Activated naive CD8-positive, alpha-beta T cell treated with anti-CD3 and anti-CD28 coated beads, Interleukin-2, amount 10 ng/mL, durations not matched to agents 7 days and 5 days (primary cell): ENCODE measurements at places on chromosomes 16 and 17.

DNA sequence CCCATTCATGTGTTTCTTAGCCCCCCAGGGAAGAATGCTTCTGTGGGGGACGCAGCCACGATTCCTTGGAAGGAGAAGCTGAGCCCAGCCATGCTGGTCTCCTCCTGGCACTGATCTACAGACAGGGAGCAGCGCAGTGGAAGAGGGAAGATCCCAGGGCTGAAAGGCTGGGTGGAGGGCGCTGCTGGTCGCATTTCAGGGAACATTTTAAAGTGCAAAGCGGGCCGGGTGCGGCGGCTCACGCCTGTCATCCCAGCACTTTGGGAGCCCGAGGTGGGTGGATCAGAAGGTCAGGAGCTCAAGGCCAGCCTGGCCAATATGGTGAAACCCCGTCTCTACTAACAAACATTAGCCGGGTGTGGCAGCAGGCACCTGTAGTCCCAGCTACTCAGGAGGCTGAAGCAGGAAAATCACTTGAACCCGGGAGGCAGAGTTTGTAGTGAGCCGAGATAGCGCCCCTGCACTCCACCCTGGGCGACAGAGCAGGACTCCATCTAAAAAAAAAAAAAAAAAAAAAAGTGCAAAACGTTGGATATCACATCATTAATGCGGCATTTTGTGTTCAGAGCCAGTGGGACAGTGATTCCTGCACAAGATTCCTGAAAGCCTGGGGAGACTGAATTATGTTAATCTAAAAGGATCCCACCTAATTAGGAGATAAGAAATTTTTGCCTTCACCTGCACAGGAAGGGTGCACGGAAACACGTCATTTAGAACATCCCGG lies 558 bp upstream of the CHMP6 start:
- DNase-seq = peak; percentile 38

DNA sequence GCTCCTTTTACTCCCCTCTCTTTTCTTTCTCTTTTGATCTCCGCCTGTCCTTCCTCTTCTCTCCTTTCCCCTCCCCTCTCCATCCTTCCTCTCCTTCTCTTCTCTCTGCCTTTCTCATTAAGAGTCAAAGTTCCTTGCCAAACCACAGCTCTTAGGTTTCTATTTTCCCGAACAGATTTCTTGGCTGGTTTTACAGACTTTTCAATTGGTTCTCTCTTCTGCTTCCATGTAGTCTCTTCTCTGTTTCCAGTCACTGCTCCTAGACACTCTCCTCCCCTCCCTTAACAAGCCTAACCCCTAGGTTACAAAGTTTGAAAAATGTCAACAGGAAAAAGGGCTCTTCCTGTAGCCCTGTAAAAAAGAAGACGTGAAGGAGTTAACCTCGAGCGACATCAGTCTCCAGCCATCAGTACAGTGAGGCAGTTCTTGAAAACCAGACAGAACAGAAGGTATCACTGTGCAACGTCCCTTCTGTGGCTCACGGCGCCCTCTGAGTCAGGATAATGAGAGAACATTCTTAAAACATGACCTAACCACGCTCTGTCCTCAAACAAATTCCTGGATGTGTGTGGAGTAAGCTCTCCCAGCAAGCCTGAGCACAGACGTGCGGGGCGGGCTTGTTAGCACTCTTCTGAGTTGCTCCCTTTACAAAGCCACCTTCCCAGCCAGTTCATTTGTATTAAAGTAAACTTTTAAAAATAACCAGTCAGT lies 11.6 kb upstream of the MARCHF10 start:
- DNase-seq = no peak

DNA sequence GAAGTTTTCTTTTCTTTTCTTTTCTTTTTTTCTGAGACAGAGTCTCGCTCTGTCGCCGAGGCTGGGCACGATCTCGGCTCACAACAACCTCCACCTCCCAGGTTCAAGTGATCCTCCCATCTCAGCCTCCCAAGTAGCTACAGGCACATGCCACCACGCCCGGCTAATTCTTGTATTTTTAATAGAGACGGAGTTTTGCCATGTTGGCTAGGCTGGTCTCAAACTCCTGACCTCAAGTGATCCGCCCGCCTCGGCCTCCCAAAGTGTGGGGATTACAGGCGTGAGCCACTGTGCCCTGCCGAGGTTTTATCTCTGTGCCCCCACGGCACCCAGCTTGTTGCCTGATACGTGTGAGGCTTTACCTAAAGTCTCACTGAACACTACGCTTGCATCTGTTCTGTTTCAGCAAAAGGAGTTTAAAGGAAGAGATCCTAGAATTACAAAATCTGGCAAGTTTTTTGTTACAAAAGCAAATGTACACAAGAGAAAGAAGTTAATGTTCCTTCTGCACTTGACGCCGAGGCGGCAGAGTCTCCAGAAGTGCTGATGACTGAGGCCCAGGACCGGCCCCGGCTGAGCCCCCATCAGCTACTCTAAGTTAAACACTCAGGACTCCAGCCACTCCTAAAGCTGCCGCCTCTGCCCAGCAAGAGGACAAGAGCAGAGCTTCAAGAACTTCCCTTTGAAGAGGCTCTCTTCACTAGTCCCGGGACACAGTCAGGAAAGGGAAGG lies 9.2 kb downstream of the ABCA3 start:
- DNase-seq = no peak

DNA sequence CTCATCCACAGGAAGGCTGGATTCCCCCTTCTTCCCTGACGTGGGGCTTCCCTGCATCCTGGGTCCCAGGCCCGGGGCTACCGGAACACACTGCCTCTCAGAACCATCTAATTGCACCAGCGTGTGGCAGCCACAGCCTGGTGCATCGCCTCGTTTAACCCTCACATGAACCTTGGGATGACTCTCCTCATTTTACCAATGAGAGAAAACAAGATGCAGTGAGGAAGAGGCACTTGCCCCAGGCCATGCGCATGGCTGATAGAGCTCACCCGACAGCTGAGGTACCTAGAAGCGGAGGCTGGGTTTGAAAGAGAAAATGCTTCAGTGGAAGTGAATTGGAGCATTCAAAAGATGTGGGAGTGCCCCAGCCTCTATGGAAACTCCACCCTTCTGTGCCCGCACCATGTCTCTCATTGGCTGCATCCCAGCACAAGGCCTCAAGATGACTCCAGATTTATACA lies 162.3 kb downstream of the KATNIP start:
- no peak for DNase-seq

- DNase-seq = peak; percentile 53
Measured at GRCh38 chr16:88705076-88705684, 1.0 kb downstream of the RNF166 start.

GRCh38 chr16:53084746-53085334 lies 30.0 kb downstream of the CHD9 start:
- no peak for DNase-seq

DNA sequence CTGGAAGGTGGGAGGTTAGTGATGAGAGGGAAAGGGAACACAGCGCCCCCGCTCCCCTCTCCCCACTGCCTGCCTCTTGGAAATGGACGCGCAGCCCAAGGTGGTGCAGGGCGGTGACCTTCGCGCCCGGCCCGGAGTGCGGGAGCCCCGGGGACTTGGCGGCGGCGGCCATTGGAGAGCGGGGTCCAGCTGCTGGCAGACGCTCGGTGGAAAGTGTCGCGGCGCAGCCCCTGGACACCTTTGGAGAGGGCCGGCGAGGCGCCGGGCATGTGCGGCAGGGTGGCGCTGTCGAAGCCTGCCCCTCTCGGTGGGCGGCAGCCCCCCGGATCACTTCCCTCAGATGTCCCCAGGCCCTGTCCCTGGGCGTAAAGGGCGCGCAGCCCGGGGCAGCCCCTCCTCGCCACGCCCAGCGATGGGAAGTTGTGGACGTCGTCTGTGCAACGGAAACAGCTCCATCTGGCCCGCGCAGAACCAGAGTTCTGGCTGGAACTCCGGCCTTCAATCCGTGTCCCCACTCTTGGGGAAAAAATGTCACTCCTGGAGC lies 16.7 kb downstream of the SALL1 start:
- DNase-seq = no peak

- DNase-seq = no peak
Measured at GRCh38 chr16:4241928-4242283, at the start of gene SRL. TSS of gene SRL (minus strand) at chr16:4242080. CDS start at chr16:4242067, 13 bp downstream.

DNA sequence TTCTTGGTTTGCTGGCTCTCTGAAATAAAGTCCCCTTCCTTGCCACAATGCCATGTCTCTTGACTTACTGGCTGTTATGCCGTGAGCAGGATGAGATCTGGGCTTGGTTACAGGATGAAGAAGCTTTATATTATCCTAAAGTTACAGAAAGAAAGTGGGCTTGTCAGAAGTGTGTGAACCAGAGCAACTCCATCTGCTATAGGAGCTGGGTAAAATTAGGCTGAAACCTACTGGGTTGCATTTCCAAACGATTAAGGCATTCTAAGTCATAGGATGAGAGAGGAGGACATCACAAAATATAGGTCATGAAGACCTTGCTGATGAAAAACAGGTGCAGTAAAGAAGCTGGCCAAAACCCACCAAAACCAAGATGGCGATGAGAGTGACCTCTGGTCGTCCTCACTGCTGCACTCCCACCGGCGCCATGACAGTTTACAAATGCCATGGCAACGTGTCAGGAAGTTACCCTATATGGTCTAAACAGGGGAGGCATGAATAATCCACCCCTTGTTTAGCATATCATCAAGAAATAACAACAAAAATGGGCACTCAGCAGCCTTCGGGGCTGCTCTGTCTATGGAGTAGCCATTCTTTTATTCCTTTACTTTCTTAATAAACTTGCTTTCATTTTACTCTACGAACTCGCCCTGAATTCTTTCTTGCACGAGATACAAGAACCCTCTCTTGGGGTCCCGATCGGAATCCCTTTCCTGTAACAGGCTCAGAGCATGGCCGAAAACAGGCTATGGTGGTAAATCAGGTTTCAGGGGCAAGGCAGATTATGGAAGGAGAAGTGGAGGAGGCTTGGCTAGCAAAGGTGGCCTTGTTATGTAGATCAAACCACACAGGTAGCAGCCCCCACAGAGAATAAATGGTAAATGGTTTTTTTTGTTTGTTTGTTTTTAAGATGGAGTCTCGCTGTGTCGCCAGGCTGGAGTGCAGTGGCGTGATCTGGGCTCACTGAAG lies 81.3 kb upstream of the C16orf82 start:
- DNase-seq = no peak

DNA sequence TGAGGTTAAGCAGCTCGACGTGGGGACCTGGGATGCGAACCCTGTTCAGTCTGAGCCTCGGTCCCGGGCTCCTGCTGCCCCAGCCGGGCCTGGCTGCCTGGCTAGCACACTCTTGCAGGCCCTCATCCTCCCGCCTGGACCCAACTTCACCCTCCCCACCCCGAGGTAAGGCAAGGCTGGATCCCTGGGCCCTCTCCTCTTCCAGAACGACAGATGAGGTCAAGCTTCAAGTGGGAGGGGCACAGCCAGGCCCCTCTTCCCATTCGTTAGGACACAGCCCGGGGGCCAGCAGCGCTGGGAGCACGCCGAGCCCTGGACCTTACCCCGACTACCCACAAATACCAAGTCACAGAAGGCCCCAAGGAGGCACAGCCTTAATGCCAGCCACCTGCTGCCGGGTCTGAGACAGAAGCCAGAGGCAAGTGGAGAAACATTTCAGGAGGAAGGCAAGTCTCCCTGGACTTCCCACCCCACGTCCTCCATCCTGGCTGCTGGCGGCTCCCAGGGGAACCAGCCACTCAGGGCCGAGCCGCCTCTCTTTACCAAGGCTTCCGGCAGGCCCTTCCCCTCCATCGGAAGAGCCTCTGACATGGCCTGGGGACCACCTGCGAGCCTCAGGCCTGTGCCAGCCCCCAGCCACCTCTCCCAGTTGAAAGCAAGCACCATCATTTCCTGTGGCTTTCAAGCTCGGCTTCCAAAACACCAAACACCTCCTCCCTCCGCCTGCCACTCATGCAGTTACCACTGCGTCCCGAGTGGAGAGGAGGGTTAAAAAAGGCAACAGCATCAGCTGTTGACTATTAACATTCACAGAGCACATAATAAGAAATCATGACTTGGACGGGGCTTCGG lies 59.9 kb downstream of the RPH3AL start:
- peak; percentile 30 for DNase-seq

- DNase-seq = no peak
Measured at GRCh38 chr16:2751577-2752034, 832 bp upstream of the SRRM2 start.

DNA sequence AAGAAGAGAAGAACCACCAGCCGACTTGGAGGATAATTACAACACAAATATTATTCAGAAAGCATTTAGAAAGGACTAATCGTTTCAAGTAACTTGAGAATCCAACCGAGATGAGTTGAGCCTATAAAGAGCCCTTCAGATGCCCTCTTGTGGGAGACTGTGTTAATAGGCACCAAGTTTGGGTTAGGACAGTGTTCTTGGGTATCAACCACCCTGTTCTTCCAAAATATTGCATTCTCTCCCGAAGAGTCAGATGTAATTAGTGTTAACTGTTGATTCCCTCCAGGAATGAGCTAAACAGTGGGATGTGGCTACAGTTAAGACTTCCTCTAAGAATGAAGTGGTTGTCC lies 87.8 kb upstream of the NOL11 start:
- no peak for DNase-seq
